ENCODE measurements at places on chromosomes 13 and 19. TPM values are rescaled to one million over a fixed set of nuclear protein-coding genes. Genes with fewer than 3 reads are reported as not detected.
A peak's percentile ranks its signal among the peaks of the same experiment; 100 is the strongest.

LRRC63 gene
- not detected for total RNA-seq

DNA sequence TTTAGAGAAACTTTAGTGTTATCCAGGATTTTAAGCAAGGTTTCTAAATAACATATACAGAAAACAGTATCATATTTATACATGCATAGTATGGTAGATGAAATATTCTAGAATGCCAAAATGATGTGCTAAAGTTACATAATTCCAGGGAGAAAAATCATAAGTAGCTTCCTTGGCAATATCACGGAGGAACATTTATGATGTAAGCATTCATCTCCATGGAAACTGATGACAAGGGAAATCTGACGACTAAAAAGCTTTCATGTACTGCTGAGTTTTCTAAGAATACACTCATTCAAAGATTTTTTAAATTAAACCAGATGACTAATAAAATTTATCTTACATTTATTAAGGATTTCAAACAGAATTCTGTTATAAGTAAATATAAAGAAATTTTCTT lies 4.7 kb downstream of the TEX30 start:
- DNase-seq: no peak
- H3K36me3 ChIP-seq: peaks cover 9% of the 10 kb centered on the region
- H3K27ac ChIP-seq: no peak overlapping the region
- peaks cover 7% of the 10 kb centered on the region for H3K4me1 ChIP-seq

GRCh38 chr13:40047322-40047771 lies 391.9 kb downstream of the COG6 start:
- DNase-seq: no peak
- no peaks in the 10 kb centered on the region for H3K36me3 ChIP-seq
- H3K27ac ChIP-seq: no peak overlapping the region
- H3K4me3 ChIP-seq: no peak overlapping the region
- H3K27me3 ChIP-seq: no peaks in the 10 kb centered on the region
- H3K4me1 ChIP-seq: no peaks in the 10 kb centered on the region

- no peaks in the 10 kb centered on the region for H3K36me3 ChIP-seq
- H3K27me3 ChIP-seq: no peaks in the 10 kb centered on the region
- no peak overlapping the region for H3K27ac ChIP-seq
- no peak for DNase-seq
These were observed 193.3 kb downstream of the USP12 start for GRCh38 chr13:26978081-26978860.

ZNF837 gene
- total RNA-seq: not detected

GRCh38 chr19:5321851-5322681 lies 18.5 kb downstream of the PTPRS start:
- no peaks in the 10 kb centered on the region for H3K36me3 ChIP-seq
- H3K27ac ChIP-seq: no peak overlapping the region
- H3K27me3 ChIP-seq: peaks cover 6% of the 10 kb centered on the region
- DNase-seq: no peak
- no peaks in the 10 kb centered on the region for H3K4me1 ChIP-seq

DNA sequence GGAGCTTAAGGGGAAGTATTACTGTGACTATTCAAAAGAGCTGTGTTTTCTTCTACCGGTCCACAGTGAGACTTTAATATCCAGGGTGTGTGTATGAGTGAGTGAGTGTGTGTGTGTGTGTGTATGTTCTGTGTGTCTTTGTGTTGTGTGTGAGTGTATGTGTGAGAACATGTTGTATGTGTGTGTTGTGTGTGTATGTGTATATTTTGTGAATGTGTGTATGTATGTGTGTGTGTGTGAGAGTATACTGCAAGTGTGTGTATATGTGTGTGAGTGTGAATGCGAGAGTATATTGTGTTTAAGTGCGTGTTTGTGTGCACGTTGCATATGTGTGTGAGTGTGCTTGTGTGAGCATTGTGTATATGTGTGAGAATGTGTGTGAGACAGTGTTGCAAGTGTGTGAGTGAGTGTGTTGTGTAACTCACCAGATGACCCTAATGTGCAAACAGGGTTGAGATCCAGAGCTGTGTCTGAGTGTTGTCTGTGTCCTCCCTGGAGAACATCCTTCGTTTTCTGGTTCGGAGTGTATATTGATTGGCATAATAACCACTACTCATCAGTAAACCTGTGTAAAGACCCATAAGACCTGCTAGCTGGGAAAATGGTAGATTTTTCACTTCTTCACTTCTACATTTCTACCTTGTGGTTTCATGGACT lies 101.1 kb upstream of the RNF113B start:
- no peaks in the 10 kb centered on the region for H3K27me3 ChIP-seq
- no peak overlapping the region for H3K27ac ChIP-seq

GRCh38 chr13:35499196-35499662 lies 22.7 kb upstream of the MAB21L1 start:
- H3K36me3 ChIP-seq: no peaks in the 10 kb centered on the region
- no peak overlapping the region for H3K4me3 ChIP-seq
- H3K27me3 ChIP-seq: no peaks in the 10 kb centered on the region
- H3K4me1 ChIP-seq: no peaks in the 10 kb centered on the region

- H3K36me3 ChIP-seq: no peaks in the 10 kb centered on the region
- H3K4me3 ChIP-seq: no peak overlapping the region
- no peak for DNase-seq
- H3K4me1 ChIP-seq: no peaks in the 10 kb centered on the region
- no peak overlapping the region for H3K27ac ChIP-seq
- H3K27me3 ChIP-seq: no peaks in the 10 kb centered on the region
These were observed 9.8 kb downstream of the ATP4B start for GRCh38 chr13:113648216-113648610.

DNA sequence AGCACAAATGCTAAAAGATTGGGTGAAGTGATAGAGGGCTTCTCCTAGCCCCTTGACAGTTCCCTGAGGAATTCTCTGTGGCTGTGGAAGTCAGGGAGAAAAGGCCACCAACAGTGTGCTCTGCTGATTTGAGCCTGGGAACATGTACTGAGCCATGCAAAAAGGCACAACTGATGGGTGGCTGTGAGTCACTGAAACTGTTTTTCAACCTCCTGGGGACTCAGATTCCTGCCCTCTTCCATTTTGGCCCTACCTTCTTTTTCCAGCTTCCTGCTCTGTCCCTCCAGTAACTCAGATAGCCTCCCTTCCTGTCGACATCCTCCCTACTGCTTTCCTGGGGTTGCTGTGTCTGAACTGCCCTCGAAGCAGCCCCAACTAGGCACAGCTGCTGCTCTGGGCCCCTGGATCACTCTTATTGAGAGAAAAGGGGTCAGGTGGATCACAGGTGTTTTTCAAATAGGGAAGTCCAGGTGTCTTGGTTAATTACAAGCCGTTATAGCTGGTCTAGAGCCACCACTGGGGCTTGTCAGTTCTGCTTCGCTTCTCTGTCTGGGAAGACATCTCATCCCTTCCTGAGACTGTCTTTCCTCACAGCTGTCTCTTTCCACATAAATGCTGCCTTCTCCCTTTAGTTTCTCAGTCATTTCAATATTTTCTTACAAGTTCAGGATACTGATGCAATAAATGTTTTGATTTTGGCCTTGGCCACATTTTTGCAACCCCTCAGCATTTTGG lies 13.7 kb downstream of the FAM124A start:
- no peak overlapping the region for H3K27ac ChIP-seq
- H3K4me1 ChIP-seq: no peaks in the 10 kb centered on the region
- no peak for DNase-seq
- no peak overlapping the region for H3K4me3 ChIP-seq
- no peaks in the 10 kb centered on the region for H3K27me3 ChIP-seq

SKA3 gene
- total RNA-seq: 0.13 TPM

- H3K4me1 ChIP-seq: peaks cover 4% of the 10 kb centered on the region
- H3K4me3 ChIP-seq: peak within 1 kb of the TSS; percentile 27
- H3K36me3 ChIP-seq: no peaks in the 10 kb centered on the region
- H3K27me3 ChIP-seq: peaks cover 31% of the 10 kb centered on the region
- no peak within 1 kb of the TSS for H3K27ac ChIP-seq
- DNase-seq: no peak
These were observed at the start of gene LMTK3 for GRCh38 chr19:48511800-48512503. LMTK3 (minus strand) TSS chr19:48511835; CDS start chr19:48511576, 259 bp downstream.

SIGLEC14 gene
- total RNA-seq: not detected

- DNase-seq: no peak
- H3K4me3 ChIP-seq: no peak overlapping the region
- no peaks in the 10 kb centered on the region for H3K36me3 ChIP-seq
- H3K27me3 ChIP-seq: no peaks in the 10 kb centered on the region
- H3K27ac ChIP-seq: no peak overlapping the region
- no peaks in the 10 kb centered on the region for H3K4me1 ChIP-seq
These were observed 800.9 kb upstream of the ATXN8OS start for GRCh38 chr13:69306766-69307165.

Measured in gastrocnemius medialis (tissue), 4 donors.